ENCODE measurements at places on chromosomes 12 and 14.

DNA sequence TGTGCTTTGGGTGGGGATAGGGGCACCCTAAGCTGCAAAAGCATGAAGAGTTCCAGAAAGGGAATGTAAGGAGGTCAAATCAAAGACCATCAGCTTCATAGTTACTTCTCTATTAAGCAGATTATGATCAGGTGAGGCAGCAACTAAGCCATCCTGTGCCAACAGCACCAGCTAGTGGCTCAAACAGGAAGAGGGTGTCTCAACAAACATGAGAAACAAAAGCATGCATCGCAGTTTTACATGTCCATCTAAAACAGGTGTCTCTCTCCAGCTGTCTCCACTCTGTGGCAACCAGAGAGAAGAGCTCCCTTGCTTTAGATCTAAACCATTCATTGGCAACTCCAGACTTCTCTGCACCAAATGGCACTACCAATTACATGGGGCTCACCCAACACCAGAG, 52.9 kb downstream of the ACTN1 start:
- DNase-seq, result no peak

GRCh38 chr12:49342066-49342913, 4.4 kb upstream of the DNAJC22 start:
- peak; percentile 92 for DNase-seq

- DNase-seq, result no peak
Measured at GRCh38 chr12:113766879-113767878, 198.9 kb downstream of the RBM19 start.

DNA sequence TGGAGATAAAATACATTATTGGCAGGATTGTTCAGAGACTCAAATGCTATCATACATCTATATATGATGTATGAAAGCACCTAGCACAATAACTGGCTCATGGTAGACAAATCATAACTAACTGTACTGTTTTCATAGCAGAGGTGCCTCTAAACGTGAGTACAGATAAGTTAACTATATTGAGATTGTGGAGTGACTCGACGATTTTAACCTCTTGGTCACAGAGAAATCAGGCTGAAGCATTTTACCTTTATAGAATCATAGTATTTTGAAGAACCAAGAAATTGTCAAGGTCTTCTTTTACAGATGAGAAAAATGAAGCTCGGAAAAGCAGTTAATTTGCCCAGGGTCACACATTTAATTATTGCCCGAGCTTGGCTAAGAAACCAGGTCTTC, 666 bp upstream of the DERA start:
- DNase-seq, result no peak

DNA sequence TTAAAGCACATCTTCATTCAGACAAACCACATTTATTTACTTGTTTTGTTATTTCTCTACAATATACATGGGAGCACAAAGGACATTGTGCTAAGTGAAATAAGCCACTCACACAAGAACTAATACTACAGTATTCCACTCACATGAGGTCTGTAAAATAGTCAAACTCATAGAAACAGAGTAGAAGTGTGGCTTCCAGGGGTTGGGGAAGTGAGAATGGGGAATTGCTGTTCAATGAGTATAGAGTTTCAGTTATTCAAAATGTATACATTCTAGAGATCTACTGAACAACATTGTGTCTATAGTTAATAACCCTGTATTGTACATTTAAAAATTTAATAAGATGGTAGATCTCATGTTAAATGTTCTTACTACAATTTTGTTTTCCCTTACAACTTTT, 88.8 kb downstream of the ATXN7L3B start:
- DNase-seq, result no peak

DNA sequence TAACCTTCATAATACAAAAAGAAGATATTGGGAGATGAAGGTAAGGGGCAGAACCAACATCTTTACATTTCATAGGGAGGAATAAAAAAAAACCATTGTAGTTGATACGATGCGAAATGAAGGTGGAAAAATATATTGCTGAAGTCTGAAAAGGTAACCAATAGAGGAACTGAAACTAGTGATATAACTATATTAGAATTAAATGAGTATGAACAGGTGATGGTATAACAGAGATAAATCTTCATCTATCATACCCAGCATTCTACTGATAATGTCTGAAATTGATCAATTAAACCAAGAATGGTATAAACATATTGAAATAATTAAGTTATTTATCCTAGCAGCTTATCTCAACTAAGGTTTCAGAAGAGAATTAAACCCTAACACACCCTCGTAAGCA, 332.1 kb downstream of the NELL2 start:
- DNase-seq, result no peak

DNA sequence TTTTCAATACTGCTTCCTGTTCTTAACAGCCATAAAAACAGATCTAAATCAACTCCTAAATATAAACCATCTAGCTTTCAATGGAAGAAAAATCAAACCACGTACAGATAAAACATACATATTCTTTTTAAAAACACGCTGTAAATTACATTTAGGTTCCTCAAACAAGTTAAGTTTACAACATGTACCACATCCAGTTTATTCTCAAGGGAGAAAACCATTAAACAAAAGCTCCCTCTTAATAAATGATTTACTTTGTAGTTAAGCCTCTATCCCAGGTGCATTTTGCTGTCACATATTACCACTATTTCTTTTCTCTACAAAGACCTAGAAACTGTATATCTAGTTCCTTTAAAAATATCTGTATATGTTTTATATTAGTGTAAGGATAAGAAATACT, 3.1 kb downstream of the NUMB start:
- no peak for DNase-seq

DNA sequence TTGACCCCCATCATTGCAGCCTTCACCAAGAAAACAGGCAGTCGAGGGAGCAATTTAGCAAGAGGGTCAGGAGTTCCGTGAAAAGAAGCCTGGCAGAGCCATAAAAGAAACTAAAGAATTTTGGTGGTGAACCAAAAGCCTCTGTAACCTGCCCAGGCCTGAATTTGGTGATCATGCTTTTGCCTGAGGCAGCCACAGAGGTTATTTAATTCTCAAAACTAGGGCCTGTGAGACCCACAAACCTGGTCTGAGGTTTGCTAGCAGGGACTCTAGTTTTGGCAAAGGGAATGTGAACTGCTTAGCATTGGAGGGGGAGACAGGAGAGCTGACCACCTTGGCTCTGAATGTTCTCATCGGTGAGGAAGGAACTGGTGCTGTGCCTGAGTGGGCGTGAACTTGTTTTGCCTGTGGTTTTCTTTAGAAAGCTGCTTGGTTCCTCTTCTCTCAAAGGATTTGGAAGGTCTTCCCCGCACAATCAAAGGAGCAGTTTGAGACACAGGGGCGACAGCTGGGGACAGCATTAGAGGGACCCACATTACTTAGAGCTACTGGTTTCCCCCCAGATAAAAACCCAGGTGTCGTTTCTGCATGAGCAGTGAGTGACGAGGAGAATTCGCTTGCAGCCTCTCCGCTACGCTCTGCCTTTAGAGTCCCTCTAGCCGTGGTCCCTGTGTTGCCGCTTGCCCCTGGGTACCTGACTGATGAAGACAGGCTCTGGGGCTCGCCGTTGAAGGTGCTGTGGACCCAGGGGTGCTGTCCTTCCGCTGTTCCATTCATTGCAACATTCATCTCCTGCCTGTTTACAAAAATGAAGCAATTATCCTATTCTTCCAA, 12.6 kb upstream of the WNT5B start:
- DNase-seq, result no peak

DNA sequence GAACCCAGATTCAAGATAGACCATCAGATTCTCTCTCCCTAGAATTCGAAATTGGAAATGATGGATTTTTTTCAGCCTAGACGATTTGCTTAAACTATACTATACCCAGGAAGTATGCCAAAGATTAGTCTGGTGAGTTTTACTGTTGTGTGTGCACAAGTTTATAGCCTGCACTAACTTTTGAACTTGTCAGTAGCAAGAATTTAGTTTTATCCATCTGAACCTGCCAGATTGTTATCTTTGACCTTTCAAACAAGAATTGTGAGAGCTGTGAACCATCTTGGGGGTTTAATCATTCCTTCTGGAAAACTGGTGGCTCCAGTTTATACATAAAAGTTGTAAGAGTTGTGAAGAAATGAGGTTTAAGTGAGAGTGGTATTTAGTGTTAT, 243.5 kb upstream of the DAAM1 start:
- DNase-seq, result no peak

DNA sequence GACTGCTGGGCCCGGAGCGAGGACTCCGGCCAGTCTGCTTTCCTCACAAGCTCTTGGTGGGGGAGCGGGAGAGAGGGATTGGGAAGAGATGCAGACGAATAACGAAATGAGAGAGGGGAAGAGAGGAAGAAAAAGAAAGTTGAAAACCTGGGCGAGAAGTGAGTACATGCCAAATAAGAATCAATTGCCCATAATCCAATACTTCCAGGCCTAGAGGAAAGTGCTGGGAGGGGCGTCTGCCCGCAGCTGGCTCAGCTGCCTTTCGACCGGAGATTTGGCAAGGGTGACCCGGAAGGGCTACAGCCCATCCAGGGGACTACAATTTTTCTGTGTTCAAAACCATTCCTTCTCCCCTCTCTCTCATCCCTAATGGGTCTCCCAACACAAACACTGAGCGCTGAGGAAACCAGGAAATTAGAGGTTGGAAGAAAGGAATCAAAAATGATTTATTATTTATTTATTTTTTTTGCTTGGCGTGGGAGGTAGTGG, 4.9 kb downstream of the NKX2-1 start:
- no peak for DNase-seq

GRCh38 chr12:48972213-48972951, 847 bp upstream of the WNT10B start:
- DNase-seq, result no peak

DNA sequence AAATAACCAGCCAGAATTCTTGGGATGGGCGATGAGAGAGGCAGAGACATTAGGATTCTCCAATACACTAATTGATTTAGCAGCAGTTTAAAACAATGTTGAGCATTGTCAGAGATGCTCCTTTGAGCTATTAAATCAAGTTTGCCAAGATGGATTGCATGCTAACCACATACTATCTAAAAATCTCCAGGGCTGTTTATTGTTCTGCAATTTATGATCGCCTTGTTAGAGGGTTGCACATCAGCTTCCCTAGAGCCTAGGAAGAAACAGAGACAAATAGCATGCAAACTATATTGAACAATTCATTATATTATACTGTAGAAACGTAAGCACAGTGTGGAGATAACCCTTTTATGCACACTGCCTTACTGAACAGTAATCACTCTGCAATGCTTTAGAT, 599.9 kb downstream of the SOX5 start:
- no peak for DNase-seq

DNA sequence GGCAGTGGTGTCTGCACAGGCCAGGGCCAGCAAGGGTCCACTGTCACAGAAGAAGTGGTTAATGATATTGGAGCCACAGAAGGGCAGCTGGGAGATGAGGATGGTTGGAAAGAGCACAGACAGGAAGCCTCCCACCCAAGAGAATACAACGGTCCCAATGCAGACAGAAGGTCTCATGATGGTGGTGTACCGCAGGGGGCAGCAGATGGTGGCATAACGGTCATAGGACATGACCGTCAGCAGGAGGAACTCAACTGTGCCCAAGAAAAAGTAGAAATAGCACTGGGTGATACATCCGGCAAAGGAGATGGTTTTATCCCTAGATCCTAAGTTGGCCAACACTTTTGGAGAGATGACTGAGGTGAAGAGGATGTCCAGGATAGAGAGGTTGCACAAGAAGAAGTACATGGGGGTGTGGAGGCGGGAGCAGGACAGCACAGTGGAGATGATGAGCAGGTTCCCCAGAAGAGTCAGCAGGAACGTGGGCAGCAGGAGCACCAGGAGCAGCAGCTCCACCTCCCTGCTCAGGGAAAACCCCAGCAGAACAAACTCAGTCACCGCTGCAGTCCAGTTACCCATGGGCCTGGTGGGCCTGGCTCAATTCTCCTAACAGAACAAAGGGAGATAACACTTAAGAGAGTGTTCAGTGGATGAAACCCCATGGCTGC, 9.8 kb downstream of the OR6J1 start:
- no peak for DNase-seq

- peak; percentile 83 for DNase-seq
Measured at GRCh38 chr14:35406506-35407305, 2.2 kb upstream of the NFKBIA start.

DNA sequence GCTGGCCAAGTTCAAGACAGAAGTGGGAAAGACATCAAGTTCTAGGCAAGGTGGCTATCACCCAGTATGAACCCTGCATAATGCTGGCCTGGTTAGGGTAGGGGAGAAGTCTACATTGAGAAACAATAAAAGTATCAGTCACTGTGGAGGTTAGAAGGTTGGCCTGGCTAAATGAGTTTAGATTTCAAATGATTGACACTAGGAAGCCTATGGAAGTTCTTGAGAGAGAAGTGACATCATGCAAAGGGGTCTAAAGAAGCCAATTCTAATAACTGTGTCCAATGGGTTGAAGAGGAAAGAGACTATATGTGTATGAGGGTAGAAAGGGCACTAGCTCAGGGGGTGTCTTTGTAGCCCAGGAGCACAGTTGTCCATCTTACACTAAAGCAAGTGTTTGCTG, 98.5 kb upstream of the MBIP start:
- no peak for DNase-seq

GRCh38 chr12:89999699-90000505, 291.3 kb upstream of the ATP2B1 start:
- no peak for DNase-seq

DNA sequence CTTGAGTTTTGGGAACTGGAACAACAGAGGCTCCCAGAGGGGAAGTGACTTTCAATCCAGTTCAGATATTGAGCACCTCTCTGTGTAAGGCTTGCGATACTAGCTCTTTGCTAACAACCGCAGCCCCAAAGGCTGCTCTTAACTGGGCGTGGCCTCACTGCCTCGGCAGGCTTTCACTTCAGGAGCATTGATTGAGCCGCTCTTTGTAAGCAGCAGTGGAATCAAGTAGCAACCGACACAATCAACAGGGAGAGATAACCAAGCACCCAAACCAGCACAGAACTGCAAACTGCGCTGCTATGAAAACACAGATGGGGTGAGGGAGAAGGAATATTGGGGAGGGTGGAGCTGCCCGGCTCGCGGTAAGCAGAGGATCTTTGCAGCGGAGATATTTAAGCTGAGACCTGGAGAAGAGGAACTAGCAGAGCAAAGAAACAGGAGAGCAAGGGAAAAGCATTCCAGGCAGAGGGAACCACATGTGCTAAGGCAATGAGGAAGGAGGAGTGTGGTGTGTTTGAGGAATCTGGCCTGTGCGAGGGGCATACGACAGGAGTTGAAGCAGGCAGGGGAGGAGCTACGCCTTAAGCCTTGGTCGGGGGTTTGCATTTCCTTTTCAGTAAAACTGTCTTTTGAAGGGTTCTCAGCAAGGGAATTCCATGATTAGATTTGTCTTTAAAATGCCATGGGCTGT, 17.3 kb upstream of the YY1 start:
- DNase-seq, result no peak
